Activated CD4-positive, alpha-beta T cell treated with anti-CD3 and anti-CD28 coated beads, Interleukin-2, amount 50 U/mL, for 4 hours (primary cell): ENCODE measurements at places on chromosomes 5 and 9.

- no peak for DNase-seq
Observed at GRCh38 chr5:9500625-9501024, 45.2 kb downstream of the SEMA5A start.

DNA sequence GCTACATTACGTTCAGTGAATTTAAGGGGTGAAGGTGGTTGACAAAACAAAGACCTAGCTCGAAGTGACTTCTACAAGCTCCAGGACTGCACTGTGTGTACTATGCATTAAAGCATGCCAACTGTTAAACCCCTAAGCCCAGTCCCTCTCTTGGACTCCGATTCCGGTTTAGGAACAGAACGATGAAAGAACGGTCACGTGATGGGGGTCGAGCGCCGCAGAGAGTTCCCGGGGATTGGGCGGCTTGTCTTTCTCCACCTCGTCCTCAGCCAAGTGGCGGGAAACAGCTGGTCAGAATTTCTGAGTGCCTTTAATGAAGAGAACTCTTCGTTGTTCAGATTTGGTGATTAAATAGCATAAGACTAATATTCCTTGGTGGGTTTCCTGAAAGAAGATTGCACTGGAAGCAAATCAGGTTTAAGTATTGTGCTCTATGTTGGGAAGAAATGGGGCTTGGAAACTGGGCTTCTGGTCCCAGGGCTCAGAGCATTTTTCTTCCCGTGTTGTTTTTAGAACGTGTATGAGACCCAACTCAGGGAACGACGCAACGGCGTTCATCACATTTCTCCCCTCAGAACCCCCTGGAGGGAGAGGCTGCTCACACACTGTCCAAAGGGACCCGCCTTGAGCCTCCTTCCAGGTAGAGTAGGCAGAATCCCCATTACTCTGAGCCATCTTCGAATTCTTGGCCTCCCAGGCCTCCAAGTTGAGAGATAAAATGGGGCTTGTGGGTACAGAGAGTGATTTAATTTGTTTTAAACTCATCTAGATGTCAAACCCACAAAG is 25.3 kb downstream of the IRX2 start:
- no peak for DNase-seq

DNA sequence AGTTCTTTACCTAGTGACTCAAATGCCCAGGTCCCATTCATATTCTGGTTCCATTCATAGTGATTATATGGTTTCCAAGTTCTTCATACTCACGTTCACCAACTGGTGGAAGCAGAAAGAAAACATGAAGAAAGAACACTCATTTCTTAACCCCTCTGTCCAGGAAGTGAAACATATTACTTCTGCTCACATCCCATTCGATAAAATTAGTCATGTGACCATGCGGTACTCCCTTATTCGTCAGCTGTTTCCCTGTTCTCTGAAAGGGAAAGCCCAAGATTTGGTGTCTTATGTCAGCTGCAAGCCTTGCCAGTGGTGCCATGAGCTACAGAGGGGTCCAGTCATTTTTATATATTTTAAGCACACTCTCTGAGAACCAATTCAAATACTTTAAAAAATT is 387.0 kb upstream of the DMAC1 start:
- DNase-seq, result no peak

DNA sequence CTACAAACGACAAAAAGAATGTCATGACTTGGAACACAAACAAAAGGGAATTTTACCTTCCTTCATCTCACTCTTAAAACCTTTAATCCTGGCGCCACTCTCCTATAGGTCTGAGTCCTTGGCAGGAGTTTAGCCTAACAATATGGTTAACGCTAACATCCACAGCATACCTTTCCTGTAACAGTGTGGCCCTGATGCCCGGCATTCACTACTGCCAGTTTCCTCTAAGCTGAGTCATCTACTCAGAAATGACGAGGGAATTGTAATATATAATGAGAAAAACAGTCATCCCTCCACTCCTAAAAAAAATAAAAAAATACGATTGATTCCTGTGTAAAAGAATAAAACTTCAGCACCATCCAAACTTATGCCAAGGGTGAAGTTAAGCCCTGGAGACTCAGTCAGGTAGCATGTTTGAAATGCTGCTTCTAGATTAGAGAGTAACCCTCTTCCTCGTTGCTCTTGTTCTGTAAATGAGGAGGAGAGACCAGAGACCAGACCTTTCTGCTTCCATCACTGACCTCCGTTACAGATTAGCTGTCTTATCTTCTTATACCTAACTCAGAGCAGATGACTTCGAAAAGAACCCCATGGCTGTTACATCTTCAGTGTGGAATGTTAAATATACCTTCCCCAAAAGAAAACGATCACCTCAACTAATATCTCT is 37.4 kb downstream of the CCDC125 start:
- DNase-seq, result no peak

GRCh38 chr9:125767349-125767748 is 20.2 kb downstream of the PBX3 start:
- DNase-seq, result no peak

DNA sequence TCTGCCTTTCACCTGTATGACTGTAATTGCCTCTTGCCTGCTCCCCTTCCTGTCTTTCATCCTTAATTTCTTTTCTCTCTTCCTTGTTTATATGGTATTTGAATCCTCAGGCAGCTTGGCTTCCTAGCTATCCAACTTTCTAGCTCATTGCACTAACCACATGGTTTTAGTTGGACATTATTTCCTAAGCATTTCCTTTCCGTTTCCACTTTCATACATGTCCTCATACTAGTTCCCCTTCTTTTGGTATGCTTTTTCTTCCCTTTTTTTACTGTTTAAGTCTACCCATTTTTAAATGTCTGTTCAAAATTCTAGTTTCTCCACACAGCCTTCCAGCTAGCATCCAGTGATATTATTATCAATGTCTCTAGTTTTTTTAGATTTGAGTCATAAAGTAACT is 6.6 kb downstream of the CWC27 start:
- DNase-seq, result no peak

DNA sequence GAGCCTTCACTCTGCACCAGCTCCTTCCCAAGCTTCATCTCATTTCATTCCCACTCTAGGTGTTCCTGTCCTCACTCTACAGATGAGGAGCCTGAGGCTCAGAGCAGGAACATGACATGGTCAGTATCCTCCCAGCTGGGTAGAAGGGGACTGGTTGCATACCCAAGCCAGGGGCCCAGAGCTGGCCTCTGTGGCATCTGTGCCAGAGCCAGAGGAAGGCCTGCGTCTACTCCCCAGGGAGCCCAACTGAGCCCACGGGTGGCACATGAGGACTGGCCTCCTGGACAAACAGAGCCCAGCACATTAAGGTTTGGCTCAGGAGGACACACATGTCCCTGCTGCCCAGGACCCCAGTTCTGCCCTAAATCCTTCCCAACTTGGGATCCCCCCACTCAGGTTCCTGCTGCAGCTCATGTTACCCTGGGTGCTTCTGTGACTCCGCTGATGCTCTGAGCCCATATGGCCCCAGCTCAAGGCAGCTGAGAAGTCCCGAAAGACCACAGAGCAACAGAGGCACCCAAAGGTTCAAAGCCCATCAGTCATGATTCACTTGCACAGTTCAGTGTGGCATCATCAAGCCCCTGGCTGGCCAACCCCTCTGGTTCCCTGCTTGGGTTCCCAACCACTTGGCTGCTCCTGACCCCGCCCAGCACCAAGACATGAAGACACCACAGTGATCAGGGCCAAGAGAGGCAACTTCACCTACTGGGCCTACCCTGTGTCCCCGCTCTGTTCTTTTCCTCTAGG is 8.5 kb upstream of the NEURL1B start:
- no peak for DNase-seq

GRCh38 chr5:34930462-34930844 is 1.1 kb downstream of the DNAJC21 start:
- no peak for DNase-seq

- DNase-seq, result no peak
Observed at GRCh38 chr9:84238652-84239051, 101.9 kb downstream of the SLC28A3 start.

- DNase-seq, result no peak
Observed at GRCh38 chr5:123367739-123368138, 55.5 kb downstream of the CEP120 start.
